ENCODE measurements at places on chromosomes 4 and X.

GRCh38 chr4:28792917-28793597 is 1927.1 kb upstream of the PCDH7 start:
- no peak for DNase-seq

DNA sequence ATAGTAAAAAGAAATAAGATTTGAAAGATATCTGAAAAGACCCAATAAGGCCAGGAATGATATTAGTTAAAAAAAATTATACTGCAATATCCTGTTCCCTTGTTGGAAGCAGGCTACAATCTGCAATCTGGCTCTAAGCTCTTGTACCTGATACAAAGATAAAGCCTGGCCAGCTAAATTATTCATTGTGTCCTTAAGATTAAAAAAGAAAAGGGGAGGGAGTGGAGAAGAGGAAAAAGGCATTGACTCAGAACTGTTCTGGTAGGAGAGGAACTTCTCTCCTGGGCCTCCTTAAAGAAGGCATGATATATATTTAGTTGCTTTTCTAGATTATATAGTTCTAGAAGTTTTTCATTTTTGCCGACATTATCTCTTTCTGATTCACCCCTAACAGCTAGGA is 46.7 kb downstream of the IRF2 start:
- DNase-seq = no peak

DNA sequence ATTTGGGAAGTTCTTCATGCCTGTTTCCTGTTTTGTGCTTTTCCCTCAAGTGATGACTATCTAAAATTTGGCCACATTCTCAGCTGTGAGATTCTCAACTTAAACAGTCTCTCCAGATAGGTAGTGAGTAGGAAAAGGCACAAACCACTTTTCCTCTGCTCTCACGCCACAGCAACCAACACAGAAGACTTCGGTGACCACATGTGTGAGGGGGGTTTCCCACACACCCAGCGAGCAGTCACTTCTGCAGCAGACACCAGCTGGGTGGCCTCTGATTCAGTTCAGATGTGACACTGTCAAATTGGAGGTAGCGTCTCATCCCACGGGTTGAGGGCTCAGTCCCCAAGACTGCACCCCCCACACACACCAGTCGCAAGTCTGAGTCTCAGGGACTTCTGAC is 25.1 kb upstream of the CLDN34 start:
- DNase-seq = peak; percentile 90

DNA sequence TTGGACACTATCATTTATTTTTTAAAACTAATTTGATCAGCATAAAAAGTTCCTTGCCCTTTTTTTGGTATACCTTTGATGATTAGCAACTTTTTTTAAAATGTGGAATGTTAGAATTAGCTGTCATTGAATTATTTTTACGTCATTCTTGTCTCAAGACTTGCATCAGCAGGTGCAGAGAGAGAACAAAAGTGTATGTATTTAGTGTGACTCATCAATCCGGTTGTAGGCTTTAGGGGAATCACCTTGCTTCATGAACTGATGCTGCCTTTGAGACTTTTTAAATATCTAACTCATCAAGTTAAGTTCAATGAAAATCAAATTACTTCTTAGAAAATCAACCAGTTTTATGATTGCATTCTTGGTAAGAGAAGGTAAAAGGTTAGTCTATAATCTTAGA is 125.1 kb downstream of the ARX start:
- no peak for DNase-seq

GRCh38 chr4:24751926-24752539 is 43.3 kb upstream of the SOD3 start:
- DNase-seq = no peak

- DNase-seq = no peak
Measured at GRCh38 chr4:140018931-140019618, 134.9 kb downstream of the MAML3 start.

DNA sequence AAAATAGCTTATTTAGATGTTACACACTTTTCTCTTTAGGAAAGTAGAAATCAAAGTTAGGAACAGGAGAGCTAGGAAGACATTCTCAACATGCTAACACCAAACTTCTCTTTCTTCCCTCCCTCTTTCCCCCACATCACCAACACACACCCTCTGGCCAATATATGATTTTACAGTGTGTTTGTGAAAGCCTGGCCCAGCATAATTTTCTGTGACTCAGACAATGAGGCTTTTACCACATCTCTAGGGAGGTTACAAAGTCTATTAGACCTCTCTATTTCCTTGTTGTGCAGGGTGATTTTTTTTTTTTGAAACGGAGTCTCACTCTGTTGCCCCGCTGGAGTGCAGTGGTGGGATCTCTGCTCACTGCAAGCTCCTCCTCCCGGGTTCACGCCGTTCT is 189.9 kb downstream of the AASDH start:
- no peak for DNase-seq

- DNase-seq = no peak
Measured at GRCh38 chrX:148947399-148947975, 447.1 kb downstream of the AFF2 start.

DNA sequence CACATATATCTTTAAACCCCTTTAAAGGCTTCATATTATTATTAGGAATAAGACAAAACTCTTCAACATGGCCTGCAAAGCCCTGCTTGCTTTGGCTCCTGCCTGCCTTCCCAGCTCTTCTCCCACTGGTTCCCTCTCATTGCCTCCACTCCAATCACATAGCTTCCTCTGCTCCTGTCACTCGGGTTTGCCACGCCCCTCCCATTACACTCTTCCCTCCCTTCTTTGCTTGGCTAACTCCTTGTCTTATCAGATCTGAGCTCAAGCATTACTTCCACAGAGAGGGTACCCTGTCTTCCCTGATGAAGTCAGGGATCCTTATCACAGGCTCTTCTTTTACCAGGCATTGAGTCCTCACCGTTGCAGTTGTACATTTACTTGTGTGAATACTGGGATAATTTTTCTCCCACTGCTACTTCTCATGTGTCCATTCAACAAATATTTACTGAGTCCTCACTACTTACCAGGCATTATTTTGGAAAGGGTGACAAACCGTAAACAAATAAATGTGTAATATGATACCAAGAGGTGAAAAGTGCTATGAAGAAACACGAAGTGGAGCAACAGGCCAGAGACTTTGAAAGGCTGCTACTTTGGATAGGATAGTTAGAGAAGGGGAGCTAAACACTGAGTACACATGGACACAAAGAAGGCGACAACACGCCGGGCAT is 3.2 kb upstream of the VGLL1 start:
- no peak for DNase-seq

GRCh38 chr4:95363966-95364365 is 184.8 kb downstream of the UNC5C start:
- DNase-seq = no peak

GRCh38 chrX:95055991-95056390 is 1382.0 kb downstream of the FAM133A start:
- no peak for DNase-seq

DNA sequence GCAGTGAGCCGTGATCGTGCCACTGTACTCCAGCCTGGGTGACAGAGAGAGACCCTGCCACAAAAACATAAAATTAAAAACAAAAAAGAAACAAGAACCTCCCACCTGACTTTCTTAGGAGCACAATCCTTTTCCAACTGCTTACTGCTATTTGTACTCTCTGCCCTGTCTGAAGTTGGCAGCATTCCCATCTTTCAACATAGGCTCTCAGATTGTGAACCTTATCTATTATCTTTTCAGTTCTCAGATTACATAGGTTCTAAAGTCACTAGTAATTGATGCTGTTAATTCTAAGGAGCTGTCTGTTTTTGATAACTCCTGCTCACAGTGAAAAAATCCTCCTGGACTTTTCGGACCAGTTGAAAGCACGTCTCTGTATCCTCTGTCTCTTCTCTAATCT is 812.2 kb upstream of the CT83 start:
- DNase-seq = no peak

GRCh38 chr4:177375372-177375771 is 65.7 kb downstream of the NEIL3 start:
- DNase-seq = no peak

GRCh38 chrX:135170877-135171519 is at the start of gene CT55:
Gene CT55, minus strand, starts transcription at chrX:135171398. Its CDS starts 227 bp downstream, at chrX:135171171.
- DNase-seq = no peak

- no peak for DNase-seq
Measured at GRCh38 chr4:151439320-151439719, 30.3 kb downstream of the FHIP1A start.

DNA sequence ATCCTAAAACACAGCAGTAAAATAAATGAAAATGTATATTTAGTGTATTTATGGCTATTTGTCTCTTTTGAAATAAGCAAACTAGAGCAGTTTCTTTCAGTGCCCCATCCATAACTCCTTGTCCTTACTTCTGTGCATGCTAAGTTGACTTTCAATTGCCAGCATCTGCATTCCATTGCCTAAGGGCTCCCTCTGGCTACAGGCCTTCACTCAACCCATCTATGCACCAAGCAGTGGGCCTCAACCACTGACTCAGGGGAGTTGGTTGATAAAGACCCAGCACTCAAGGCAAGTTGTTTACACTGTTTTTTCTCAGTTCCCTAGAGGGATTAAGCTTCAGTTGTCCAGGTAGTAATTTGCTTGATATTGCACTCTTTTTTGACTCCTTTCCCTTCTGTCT is 265.7 kb downstream of the IQCM start:
- DNase-seq = no peak

- DNase-seq = no peak
Measured at GRCh38 chr4:35250761-35251160, 993.6 kb downstream of the ARAP2 start.

- DNase-seq = no peak
Measured at GRCh38 chrX:17984415-17984814, 123.3 kb upstream of the RAI2 start.

DNA sequence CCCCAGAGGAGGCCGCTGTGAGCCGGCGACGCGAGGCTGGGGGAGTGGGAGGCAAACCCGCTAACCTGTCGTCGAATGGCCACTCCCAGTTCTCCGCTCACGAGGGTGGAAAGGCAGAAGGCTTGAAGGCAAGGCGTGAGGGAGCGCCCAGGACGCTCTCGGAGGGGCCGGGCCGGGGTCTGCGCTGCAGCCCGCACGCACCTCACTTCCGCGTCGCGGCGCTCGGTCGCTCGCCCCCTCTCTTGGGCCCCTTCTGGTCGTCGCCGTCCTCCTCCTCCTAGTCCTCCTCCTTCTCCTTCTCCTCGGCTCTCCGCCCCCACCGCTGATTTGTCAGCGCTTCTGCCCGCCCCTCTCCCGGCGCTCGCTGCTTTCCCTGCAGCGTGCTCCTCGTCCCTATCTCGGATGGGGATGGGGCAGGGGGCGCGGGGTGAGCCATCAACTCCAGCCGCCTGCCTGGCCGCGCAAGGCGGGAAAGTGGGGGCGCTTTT is at the start of gene SNCA:
Gene SNCA, minus strand, starts transcription at position 265 of the 488 bp plus-strand sequence. CDS start 1,494 bp downstream, outside the sequence.
- DNase-seq = no peak

GRCh38 chr4:55253948-55254593 is 92.0 kb upstream of the SRD5A3 start:
- DNase-seq = no peak

DNA sequence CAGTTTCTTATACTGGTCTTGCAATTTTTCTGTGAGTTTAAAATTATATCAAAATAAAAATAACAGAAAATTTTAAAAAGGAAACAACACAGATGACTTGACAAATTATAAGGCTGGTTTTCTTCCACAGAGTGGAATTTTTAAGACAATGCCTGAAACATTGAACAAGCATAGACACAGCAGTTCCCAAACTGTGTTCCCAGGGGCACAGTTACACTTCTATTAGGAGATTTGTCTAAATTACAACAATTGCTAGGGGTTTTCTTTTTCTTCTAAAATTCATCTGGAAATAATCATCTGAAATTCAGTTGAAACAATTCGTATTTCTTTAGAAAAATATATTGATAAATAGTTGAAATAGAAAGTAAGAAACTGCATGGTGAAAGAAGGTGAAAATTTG is 26.2 kb downstream of the PDE5A start:
- no peak for DNase-seq

- no peak for DNase-seq
Measured at GRCh38 chr4:136927172-136927571, 605.1 kb downstream of the PCDH18 start.

DNA sequence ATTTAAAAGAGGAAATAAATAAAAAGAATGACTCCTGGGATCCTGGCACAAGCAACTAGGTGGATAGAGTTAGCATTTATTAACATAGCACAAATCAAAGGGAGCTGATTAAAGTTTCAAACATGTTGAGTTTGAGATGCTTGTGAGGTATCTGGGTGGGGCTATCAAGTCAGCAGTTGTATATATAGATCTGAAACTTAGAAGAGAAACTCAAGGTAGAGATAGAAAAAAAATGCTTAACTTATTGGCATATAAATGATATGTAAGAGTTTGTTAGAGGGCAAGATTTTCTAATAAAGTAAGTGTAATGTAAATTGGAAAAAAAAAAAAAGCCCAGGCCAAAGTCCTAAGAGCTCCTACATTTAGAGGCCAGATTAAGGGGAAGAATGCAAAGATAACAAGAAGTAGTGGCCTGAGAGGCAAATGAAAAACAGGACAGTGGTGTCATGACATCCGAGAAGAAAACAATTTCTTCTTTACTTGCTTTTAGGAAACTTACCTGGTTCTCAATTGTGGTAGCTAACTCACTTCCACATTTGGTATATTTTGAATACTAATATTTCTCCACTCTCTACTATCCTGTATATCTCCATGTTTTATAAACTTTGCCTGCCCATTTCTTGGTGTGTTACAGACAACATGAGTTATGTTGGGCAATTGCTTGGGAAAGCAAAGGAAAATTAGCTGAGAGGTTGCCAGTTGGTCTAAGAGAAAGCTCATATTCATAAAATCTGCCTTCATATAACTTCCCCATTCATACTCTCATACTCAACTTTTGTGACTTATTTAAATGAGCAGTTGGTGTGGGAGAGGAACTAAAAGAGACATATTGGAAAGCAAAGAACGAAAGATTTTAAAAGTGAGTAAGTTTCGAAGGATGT is 169.2 kb downstream of the PARM1 start:
- peak; percentile 50 for DNase-seq

DNA sequence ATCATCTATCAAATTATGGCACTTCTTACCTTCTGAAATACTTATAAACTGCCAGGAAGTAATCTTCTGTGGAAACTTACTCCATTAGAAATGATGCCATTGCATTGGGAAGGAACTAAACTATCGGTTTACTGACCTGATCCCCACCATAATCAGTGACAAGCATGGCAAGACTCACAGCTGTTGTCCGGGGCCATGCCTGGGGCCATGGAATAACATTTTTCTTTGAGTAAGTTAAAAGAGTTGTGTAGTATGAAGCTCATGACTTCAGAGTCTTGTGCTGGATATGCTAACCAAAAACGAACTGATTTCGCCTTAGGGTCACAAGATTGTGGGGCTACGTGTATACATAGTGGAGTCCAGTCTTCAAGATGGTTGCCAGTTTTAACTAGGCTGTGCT is 15.4 kb downstream of the MTHFD2L start:
- no peak for DNase-seq

All from GM12865 (cell line).